Activated CD4-positive, alpha-beta T cell treated with anti-CD3 and anti-CD28 coated beads for 24 hours (primary cell): ENCODE measurements at places on chromosomes 12 and 14.

- no peak for DNase-seq
Measured at GRCh38 chr12:13843841-13844240, 137.6 kb downstream of the GRIN2B start.

DNA sequence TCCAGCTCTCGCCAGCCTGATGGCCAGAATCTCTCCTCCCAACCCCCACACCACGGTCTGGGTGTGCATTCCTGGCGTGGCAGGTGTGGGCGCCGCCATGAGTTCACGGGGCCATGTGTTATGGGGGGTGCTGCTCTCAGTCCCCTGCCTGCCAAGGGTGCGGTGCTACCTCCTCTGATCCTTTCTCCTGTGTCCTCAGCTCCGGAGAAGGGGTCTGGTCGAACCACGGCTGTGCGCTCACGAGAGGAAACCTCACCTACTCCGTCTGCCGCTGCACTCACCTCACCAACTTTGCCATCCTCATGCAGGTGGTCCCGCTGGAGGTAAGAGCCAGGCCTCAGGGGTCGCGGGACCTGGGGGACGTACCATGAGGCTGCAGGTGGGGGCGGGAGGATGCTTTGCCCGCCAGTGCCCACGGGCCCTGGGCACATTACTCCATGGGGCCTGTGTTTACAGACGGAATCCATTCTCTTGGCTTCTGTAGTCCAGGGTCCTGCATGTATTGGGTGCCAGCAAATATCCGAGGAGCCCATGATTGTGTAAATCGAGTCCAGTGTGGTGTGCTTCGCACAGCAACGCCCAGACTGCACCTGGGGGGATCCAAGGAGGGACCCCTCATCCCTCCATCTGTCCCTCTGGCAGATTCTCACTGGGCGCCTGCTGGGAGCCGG lies 130.8 kb downstream of the ADGRD1 start:
- no peak for DNase-seq

DNA sequence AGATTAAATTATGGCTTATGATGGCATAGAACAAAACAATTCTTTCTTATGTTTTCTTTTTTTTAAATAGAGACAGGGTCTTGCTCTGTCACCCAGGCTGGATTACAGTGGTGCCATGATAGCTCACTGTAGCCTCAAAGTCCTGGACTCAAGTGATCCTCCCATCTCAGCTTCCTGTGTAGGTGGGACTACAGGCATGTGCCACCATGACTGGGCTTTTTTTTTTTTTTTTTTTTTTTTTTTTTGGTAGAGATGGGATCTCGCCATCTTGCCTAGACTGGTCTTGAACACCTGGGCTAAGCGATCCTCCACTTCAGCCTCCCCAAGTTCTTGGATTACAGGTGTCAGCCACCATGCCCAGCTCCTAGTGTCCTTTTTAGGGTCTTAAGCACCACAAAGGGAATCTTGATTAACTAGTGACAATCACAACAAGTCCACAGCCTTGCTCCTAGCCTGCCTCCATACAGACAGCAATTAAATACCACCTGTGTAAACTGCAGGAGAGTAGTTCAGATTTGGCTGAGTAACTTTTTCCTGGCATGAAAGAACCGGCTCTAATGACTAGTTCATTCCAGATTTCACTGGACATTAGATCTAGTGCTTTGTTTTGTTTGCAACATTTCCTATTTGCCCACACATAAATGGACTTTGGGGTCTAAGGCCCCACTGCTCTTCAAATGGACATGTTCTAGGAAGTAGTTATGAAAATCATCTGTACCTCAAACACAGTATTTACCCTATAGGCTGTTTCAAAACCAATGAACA lies 61.6 kb downstream of the SH2B3 start:
- no peak for DNase-seq

- peak; percentile 18 for DNase-seq
Measured at GRCh38 chr12:94649349-94650142, 811 bp downstream of the TMCC3 start.

GRCh38 chr14:78982551-78982950 lies 812.4 kb downstream of the NRXN3 start:
- DNase-seq = no peak

- no peak for DNase-seq
Measured at GRCh38 chr12:47067771-47068431, 11.5 kb upstream of the PCED1B start.

DNA sequence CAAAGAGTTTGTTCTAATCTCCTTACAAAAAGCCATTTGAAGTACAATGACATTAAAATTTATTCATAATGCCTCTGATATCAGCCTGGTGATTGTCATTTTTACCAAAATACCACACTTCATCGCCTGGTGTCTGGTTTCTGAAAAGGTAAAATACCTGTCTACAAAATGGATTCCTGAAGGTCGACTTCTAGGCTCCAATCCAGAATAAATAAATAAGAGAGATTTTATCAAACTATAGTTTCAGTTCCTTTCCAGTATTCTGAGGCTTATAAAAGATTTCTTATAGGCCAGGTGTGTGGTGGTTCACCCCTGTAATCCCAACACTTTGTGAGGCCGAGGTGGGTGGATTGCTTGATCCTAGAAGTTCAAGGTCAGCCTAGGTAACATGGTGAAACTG lies 340.7 kb downstream of the SLC16A7 start:
- no peak for DNase-seq

DNA sequence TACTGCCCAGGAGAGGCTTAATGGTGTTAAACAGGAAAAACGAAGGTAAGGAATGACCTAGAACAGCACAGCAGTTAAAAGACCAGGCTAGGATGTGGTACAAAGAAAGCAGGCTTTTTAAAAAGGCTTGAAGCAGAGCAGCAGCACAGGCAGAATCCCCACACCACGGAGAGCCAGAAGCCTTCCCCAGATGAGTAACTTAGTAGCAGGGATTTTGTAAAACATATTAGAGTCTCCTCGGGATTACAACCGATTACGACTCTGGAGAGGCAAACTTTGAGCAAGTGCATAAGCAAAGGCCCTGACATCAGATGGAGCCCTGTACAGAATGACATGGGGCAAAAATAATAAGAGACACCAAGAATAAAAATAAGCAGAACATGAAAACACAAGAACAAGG lies 37.1 kb upstream of the DHRS4 start:
- DNase-seq = no peak

DNA sequence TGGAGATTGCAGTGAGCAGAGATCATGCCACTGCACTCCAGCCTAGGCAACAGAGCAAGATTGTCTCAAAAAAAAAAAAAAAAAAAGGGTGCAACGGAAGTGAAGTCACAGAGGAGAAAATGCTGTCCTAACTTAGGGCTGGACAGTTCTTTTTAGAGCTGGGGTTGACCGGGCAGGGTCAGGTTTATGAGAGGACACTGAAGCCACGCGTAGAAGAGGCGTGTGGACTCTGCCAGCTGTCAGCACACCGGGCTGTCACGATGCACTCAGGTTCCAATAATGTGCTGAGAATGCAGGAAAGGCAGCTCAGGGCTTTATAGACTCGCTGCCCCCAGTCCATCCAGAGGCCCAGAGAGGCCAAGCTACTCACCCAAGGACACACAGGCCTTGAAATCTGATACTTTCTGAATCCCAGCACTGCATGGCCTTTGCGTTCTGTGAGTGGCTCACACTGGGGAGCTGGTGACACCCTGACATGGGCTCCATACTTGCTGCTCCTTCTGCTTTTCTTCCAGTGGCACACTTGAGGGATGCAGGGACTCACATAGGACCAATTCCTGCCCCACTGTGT lies 28.9 kb upstream of the SPPL3 start:
- DNase-seq = no peak

DNA sequence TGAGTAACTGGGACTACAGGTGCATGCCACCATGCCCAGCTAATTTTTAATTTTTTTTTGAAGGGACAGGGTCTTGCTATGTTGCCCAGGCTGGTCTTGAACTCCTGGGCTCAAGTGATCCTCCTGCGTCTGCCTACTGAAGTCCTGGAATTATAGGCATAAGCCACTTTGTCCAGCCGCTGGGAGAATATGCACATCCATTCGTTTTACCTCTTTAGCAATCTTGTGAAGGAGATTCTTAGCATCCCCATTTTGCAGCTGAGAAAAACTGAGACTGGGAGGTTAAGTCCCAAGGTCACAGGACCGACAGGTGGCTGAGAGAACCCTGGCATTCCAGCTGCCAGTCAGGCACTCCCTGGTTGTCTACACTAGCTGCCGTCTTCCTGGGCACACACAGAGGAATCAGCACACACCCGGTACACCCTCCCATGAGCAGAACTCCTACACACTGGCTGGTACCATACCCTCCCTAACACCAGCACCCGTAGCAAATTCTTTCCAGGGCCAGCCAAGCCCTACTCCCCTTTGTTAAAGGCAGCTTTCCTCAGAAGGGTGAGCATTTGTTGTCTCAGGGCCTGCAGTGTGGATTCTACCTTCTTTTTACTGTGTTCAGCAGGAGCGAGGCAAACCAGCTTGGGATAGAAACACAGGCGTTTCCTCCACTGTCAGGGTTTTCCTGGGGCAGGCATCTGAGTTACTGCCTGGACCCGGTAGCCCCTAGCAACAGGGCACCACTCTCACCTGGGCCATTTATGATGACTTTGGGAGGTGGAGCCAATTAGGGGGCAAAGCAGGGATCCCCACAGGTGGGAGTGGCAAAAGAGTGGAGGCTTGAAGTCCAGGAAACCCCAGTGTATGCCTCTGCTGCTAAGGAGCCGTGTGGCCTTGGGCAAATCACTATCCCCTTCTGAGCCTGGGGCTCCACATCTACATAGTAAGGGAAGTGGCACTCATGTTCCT lies 70.2 kb downstream of the IRF2BPL start:
- DNase-seq = no peak
